Effector memory CD4-positive, alpha-beta T cell (primary cell): ENCODE measurements at places on chromosomes 16 and 17.
A peak's percentile ranks its signal among the peaks of the same experiment; 100 is the strongest.

GRCh38 chr17:352421-353212 lies at the start of gene RPH3AL:
TSS of gene RPH3AL (minus strand) at chr17:352807. CDS start at chr17:327543, 25,264 bp downstream.
- DNase-seq, result no peak

DNA sequence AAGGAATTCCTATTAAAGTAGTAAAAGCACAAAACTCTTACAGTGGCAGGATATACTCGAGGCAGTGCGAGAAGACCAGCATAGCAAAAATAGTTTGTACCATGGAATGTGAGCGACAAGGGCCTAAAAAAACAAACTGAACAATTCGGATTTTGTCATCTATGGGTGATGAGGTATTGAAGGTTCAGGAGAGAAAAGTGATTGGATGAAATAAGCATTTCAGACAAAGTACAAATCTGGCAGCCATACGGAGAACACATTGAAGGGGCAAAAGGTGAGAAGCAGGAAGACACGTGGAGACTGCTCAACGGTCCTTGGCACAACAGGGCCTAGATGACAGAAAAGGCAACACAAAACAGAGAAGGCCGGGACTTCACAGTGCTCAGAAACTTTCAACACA lies 22.5 kb downstream of the MYH10 start:
- DNase-seq, result no peak

DNA sequence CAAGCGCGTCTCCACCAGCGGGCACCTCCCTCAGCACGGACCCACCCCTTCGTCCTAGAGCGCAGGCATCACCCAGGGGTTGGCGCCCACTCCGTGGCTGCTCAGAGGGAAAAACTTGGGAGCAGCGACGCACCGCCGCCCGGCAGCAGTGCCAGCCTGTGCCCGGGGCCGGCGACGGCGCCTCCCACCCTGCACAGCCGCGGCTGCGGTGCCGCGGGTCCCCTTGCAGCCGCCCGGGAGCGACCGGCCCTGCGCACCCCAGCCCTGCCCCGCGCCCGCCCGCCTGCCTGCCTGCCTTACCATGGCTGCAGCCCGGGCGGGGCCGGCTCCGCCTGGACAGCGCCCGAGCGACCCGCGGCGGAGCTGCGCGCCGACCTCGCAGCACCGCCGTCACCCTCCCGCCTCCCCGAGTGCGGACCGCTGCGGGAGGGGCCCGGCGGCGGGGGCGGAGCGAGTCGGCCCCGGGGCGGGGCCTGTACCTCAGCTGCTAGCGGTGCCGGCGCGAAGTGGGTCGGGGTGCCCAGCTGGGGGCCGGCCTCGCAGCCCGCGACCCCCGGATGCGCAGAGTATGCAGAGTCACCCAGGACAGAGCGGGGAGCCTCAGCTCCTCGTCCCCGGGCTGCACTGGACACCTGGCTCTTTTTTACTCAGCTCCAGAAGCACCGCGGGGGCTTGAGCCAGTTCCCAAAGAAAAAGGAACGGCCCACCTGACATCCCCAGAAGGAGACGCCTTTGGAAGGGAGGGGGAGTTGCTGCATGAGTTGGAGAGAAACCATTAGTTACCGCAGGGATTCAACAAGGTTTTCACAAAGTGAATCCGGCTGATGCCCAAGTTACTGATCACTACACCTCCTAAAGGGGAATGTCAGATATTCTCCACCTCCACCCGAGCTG lies 17.5 kb upstream of the MTMR4 start:
- DNase-seq, result peak; percentile 42

DNA sequence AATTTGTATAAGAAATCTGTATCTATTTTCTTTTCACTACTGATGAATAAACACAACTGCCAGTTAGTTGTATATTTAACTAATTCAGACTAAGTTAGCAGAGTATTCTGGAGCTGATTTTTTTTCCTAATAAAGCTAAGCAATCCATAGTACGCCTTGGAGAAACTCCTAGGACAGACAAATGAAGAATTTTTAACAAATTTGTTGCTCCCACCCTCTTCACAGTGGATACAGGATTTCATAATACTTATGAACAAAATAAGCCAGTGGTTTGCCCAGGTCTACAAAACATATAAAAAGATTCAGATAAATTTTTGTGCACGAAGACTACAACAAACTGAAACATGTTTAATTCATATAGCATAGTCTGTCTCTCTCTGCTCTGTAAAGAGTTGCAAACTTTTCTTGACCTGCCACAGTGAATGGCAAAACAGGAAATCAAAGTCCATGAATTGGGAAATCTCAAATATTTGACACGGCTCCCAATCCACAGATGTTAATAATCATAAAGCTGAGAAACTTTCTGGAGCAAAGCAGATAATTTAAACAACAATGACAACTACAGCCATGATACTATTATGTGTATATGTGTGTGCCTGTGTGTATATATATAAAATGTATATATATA lies 594 bp upstream of the ABCA6 start:
- no peak for DNase-seq

- DNase-seq, result no peak
These were observed 13.3 kb downstream of the ARL2BP start for GRCh38 chr16:57258226-57258909.

GRCh38 chr16:25110387-25110947 lies 1.1 kb upstream of the LCMT1 start:
- DNase-seq, result no peak

GRCh38 chr17:31072186-31072585 lies 22.6 kb upstream of the NF1 start:
- no peak for DNase-seq

- DNase-seq, result no peak
These were observed 87.3 kb upstream of the TOB1 start for GRCh38 chr17:50953518-50953830.

DNA sequence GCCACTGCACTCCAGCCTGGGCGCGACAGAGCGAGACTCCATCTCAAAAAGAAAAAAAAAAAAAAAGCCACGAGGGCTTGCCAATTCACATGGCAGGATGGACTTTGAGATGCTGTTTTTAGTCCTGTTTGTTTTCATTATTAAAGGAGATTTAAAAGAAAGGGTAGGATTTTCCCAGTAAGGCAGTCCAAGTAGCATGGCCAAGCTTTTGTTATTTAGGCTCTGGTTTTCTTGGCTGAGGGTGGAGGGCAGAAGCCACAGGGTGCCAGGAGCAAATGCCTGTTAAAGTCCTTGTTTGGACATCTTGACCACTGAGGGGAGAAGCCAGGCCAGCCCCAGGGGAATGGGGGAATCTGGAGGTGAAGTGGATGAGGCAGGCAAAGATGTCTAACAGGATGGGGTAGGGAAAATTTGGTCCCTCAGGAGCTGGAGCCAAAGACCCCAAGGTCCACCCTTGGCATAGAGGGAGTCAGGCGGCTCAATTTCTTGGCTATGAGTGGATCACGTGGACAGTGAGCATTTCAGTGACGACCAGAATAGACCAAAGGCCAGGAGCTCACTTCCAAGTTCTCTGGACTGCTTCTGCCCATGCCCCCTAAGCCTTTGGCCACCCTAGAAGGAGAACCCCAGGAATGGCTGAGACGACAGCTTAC lies 20.8 kb upstream of the PLLP start:
- DNase-seq, result no peak

DNA sequence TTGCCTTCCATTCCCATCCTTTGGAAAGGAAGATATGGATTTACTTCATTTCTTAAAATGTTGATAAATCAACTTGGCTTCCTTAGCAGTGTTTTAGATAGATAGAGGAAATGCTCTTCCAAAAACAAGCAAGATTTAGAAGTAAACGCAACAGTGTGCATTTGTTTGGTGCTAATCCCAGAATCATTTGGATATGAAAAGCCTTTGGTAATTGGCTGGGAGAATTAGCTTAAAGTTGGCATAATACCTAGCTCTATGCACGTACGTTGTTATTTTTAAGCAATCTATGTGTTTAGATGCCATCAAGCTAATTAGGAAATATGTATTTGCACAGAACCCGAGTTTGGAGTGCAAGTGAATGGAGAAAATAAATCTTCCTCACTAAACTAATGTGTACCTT lies 415.3 kb downstream of the GRIN2A start:
- DNase-seq, result no peak

DNA sequence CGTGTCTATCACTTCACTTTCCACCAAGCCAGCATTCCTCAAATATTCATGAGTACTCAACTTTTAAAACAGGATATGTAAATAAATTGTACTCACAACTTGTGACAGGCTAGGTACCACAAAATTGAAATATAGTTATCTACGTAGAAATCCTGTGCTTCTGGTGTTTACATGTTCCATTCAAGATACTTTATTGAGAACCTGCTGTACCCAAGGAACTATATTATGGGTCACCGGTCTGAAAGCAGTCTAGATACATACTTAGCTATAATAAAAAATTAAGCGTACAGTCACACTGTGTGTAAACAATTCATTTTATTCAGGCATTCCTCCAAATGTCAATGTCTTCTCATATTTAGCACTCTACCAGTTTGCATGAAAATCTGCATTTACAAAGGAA lies 482.2 kb upstream of the SOX9 start:
- no peak for DNase-seq

DNA sequence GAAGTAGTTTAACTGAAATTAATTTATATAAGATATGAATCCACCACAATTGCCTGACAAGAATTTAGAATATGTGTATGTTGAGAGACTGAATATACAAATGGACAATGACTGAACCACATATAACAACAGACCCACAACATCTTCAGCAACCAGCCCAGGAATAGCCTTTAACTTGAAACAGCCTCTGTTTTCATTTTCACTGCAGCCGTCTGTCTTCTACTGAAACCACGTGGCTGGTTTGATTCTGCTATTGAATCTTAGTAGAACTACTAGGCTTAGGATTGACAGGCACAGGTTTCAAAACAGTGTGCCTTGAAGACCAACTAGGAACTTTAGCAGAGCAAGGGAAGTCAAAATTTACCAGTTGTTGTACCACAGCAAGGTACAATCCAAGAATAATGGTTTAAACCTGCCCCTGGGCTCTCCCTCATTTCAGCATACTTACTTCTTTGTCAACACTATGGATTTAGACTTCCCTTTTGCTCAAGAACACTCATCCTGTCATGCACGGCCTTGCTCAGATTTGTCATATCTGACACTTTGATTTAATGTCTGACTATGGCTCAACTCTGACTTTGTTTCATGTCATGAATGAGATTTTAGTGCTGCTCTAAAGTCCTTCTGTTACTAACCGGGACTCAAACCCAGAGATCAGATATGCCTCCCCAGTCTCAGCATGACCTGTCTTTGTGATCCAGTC lies 355.0 kb downstream of the KIF2B start:
- no peak for DNase-seq

DNA sequence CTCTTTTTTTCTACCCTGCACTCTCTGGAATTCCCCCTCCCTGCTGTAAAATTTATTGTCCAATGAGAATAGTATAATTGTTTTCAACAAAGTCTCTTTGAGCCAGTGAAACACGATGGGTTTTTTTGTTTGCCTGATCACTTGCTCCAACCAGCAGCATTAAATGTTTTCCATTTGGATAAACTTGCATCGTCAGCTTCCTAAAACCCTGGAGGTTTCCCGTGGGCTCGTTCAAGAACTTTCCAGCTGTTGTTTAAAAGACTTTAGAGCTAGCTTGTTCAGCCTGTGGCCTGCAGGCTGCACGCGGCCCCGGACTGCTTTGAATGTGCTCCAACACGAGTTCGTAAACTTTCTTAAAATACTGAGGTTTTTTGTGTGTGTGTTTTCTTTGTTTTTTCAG lies 14.9 kb downstream of the NAGPA start:
- no peak for DNase-seq

- no peak for DNase-seq
These were observed 301.2 kb downstream of the SEC14L1 start for GRCh38 chr17:77441940-77442339.

GRCh38 chr16:69329369-69330285 lies 761 bp downstream of the PDF start:
- no peak for DNase-seq

DNA sequence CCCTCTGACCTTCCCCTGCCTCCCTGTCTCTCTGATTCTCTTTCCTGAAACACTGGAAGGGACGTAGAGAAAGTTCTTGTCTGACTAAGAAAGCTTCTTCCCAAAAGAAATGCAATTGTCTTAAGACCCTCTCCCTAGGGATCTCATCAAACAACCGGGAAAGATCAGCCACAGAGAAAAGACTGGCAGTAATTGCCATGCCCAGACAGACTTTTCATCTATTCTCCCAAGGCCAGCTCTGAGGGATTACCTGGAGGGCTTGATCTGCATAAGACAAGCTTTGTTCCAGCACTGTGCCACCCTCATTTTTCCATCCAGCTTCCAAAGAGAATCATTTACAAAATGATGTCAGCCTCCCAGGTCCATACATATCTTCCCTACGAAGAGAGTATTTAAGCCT lies 38.8 kb upstream of the HS3ST3A1 start:
- no peak for DNase-seq

DNA sequence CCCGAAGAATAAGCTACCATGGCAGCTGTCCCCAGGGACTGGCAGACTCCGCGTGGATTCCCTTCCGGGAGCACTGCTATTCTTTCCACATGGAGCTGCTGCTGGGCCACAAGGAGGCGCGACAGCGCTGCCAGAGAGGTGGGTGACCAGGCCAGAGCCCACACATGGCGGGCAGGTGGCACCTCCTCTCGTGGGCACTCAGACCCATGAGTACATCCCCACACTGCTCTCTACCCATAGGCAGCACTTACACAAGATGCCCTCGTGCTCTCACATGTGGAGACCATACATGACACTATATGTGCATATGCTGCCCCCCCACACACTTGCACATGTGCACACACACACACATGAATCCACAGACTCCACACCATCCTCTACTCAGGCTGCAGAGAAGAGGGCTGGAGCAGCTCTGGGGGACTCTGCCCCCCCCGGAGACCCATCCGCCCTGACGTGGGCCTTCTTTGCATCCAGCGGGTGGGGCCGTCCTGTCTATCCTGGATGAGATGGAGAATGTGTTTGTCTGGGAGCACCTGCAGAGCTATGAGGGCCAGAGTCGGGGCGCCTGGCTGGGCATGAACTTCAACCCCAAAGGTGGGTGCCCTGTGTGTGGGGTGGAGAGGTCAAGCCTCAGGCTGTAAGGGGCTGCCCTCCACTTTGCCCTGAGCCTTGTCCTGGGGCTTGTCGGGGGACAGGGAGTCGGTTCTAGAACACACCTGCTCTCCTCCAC lies 62.9 kb downstream of the MRC2 start:
- no peak for DNase-seq

DNA sequence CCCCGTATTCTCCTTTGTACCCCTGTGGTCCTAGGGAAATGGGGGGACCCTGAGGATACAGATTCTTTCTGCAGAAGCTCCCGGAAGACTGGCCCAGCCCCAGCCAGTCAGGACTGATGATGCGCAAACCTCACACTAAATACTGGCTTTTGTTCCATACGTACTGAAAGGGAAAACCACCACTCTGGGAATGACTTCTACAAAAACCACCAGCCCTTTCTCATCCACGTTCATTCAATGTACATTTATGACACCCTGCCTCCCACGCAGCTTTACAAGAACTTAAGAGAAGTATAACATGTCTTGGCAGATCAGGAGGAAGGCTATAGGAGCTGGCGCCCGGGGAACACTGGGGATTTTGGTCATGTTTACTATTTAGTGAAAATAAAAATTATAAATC lies 70.6 kb downstream of the MARCHF10 start:
- DNase-seq, result no peak
